Sciatic nerve (tissue), 2 donors: ENCODE measurements at places on chromosomes 12 and 14. TPM values are rescaled to one million over a fixed set of nuclear protein-coding genes. Genes with fewer than 3 reads are reported as not detected.

DNA sequence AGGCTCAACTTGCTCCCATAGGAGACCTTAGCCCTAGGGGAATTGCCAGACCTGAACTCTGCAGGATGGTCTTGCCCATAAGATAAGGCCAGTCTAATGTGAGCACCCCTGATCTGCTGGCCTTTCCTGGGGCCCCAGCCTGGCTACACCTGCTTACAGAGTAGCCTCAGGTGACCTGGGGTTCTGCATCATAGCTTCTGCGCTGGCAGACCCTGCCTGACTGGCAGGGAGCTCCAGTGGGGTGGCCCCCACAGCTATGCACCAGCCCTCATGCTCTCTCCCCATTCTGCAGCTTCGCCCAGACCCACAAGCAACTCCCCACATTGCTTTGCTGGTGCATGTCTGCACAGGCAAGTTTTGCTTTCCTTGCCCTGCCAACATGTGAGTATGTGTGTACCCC lies 371.3 kb upstream of the CLEC14A start:
- DNase-seq: no peak

GRCh38 chr12:24246376-24246775 lies 296.9 kb upstream of the SOX5 start:
- no peak for DNase-seq

DNA sequence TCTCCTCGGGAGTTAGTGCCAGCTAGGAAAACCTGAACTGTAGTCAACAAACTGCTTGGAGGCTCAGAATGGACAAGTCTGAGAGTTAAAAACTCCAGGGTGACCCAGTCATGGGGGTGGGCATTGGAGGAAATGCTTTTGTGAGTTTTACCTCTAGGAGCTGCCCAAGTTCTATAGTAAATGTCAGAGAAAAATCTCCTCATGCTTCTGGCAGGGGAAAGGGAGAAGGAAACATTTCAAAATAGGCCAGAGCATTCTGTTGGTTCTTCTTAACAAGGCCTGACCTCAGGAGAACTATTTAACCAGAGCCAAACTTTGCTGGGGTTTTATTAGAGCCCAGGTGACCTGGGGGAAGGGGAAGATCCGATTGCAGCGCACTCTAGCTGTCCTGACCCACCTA lies 12.3 kb downstream of the NINJ2 start:
- DNase-seq: no peak

DIO3 gene
- 1.6 TPM for total RNA-seq

MANSC4 gene
- not detected for total RNA-seq

- DNase-seq: no peak
These were observed 220.2 kb downstream of the ANO6 start for GRCh38 chr12:45435945-45436710.

GRCh38 chr14:81400202-81400678 lies at the start of gene STON2:
TSS of gene STON2 (minus strand) at chr14:81400324. CDS start at chr14:81398382, 1,942 bp downstream.
- DNase-seq: peak; percentile 68

DNA sequence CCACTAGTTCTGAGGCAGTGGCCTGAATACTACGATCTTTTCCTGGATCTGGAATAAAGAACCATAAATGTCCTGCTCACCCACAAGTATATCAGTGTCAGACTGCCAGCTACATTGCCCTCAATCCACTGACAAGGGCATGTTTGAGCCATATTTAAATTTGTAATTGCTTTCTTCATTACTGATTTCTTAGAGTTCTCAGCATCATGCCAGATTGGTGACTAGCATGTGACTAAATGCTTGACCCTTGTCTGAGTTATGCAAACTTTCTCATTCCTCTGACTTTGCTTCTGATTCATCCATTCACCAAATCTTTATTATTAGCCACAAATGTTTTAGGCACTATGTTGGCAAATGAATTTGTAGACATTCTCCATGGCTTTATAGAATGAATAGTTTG lies 143.6 kb upstream of the SLC16A7 start:
- DNase-seq: no peak

- DNase-seq: no peak
These were observed 204.8 kb downstream of the ITPR2 start for GRCh38 chr12:26628234-26628633.

DNA sequence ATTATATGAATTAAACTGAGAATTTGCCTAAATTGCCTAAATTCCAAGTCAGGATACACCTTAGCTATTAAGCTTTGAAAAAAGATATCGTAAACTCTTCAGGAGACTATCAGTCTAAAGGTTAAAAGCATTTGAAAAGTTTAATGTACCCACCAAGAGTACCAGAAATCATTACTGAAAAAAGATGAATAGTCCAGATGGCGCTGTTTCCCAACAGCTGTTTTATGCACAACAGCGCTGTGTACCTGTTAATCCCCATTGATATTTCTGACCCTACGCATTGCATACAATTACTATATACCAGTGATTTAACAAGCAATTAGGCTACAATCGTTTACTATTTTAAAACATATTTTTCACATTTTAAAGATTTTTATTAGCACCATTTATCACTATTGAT lies 185.0 kb downstream of the PLCZ1 start:
- DNase-seq: no peak

AMDHD1 gene
- total RNA-seq: 0.76 TPM
